ENCODE measurements at places on chromosomes 7 and 10.

DNA sequence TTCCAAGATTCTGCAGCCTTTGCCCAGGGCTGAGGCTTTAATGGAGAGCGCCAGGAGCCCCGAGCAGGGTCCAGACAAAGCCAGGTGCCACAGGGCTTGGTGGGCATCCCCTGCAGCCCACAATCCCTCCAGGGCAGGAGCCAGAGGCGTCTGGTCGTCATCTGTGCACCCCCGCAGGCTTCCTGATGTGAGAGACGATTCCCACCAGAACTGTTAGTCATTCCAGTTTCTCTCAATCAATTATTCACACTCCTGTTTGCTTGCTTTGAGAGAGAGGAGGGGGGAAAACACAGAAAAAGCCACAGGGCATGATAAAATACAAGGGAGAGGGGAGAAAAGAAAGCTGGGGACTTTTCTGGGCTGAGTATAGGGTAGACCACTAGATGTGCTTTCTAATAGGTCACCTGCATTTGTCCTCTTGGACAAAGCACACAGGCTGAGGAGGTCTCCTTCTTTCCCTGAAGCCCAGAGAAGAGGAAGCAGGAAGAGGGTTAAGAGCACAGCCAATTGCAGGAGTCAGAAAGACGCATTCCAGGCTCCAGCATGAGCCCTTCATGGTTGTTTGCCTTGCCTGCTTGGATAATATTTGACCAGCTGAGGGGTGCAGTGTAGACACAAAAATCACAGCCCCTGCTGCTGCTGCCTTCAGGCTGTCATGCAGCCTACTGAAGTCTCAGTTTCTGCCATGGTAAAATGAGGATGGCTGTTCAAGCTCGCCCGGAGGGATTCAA is 194.4 kb downstream of the PLXNA4 start:
- no peak for DNase-seq

DNA sequence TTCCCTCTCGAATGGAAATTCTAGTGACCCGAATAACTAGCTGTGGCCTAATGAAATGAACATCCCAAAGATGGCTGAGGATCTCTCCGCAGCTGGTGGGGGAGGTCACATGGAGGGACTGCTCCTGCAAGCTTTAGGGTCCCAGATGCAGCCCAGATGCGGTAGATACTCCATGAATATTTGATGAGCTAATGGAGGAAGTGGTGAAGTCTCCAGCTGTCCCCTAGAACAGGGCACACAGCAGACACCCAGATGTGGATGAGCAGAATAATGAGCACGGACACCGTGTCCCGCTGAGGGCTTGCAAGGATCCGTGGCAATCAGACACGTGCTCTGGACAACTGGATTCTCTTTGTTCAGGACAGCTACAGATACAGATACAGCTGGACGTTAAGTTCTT is 59.2 kb downstream of the DENND2A start:
- DNase-seq, result no peak

DNA sequence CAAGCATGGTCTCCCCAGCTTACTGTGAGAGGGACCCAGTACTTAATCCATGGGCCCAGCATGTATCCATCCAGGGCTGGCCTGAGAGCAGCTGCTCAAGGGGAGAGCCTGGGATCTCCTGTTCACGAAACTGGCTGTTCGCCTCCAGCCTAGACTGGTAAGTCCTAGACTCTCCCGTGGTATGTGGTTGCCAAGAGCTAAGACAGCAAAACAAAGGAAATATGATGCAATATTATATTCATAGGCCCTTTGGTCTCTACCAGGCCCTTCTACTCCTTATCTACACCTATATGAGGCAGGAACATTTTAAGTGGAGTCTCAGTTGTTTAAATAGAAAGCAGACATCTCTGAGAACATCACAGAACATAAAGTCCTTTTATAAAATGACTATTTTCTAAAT is 28.9 kb upstream of the STK17A start:
- DNase-seq, result no peak

GRCh38 chr7:136030867-136031318 is 53.7 kb upstream of the MTPN start:
- no peak for DNase-seq

GRCh38 chr10:9069136-9069535 is 1014.6 kb downstream of the GATA3 start:
- DNase-seq, result no peak

DNA sequence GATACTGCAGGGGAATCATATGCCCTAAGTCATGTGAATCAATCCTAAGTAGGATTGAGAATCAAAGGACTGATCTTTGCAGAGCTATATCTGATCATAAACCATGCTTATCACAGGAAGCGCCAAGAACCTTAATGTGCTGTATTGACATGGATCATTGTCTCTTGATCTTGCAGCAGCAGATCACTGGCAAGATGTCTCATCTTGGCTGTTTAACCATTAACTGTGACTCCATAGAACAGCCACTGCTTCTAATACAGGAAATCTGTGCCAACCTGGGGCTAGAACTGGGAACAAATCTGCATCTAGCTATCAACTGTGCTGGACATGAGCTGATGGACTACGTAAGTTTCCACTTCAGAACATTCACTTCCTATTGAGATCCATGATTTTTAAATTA is 21.6 kb downstream of the ENO4 start:
- no peak for DNase-seq

DNA sequence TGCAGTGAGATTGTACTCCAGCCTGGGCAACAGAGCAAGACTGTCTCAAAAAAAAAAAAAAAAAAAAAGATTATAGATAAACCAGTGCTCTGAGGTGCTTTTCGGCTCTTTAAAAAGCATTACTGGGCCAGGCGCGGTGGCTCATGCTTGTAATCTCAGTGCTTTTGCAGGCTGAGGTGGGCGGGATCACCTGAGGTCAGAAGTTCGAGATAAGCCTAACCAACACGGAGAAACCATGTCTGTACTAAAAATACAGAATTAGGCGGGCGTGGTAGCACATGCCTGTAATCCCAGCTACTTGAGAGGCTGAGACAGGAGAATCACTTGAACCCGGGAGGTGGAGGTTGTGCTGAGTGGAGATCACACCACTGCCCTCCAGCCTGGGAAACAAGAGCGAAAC is 6.6 kb upstream of the HNRNPF start:
- DNase-seq, result no peak

DNA sequence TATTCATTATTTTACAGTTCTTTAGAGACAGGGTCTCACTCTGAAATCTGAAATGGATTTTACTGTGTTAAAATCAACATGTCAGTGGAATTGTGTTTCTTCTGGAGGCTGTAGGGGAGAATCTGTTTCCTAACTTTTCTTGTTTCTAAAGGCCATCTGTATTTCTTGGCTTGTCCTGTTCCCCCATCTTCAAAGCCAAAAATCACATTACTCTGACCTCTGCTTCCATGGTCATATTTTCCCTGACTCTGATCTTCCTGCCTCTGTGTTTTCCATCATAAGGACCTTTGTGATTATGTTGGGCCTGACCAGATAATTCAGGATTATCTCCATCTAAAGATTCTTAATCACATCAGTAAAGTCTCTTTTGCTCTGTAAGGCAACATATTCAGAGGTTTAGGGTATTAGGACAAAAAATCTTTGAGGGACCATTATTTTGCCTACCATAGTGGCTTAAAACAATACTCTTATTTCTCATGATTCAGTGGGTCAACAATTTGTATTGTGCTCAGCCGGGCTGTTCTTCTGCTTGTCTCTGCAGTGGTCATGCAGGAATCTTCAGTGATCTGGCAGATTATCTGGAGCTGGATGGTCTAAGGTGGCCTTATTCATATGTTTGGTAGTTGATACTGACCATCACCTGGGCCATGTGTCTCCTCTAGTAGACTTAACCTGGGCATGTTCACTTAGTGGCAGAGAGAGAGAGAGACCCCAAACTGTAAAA is 5.7 kb downstream of the ANLN start:
- DNase-seq, result no peak

GRCh38 chr10:43653746-43654145 is 5.1 kb upstream of the ZNF32 start:
- no peak for DNase-seq

DNA sequence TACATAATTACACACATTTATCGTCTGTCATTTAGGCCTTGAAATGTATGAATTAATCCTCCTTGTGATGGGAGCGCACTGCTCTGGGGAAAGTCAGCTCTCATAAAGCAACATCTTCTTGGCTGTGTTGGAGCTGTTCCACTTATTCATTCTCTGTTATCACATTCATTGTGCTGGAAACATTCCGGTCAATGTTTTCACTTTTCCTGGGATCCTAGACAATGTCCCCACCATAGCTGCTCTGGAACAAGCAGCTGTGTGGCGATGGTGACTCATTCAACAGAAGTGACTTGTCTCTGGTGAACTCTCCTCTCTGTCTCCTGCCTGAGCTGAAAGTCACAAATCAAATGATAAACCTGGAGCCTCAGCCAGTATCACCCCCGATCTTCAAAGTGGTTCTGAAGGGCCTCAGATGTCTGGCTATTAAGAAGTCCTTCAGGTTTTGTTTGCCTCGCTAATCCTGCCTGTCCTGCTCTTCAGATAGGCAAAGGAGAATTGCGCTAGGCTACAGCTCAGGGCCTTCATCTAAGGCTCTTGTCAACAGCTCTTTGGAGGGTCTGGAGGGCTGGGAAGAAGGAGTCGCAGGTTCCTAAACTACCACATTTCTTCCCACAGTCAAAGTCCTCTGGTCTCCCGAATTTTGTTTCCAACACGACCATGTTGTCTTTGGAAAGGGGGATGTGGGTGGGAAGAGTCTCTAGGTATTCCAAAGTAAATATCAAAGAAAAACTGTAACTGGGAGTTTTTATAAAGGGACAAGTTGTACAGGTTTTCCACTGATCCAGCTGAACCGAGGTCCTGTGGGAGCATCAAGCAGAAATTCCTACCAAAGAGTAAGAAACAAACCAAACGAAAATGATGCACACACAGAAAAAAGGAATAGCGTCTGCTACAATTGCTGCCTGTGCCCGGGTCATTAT is 29.3 kb downstream of the KLF6 start:
- DNase-seq, result no peak

- DNase-seq, result no peak
These were observed 108.9 kb downstream of the IPMK start for GRCh38 chr10:58158806-58159205.

DNA sequence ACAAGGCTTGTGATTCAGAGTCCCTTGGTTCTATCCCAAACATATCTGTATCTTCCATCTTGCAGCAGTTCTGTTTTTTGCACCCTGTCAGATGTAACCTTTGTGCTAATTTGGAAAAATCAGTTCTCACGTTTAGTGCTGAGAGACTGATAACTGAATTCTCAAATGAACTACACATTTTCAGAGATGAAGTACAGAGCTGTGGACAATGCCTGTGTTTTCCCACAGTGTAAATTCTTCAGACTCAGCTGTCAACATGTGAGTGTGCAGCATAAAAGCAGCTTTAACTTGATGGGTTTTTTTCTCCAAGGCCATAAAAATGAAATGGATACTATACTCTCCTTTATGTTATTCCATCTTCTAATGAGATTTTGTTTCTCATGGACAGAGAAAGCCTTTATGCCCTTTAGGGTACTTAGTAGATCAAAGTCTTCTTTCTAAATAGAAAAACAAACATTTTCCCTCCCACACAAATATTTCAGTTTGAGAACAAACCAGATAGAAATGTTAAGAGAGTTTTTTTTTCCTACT is 150.9 kb downstream of the SEMA3A start:
- DNase-seq, result no peak

DNA sequence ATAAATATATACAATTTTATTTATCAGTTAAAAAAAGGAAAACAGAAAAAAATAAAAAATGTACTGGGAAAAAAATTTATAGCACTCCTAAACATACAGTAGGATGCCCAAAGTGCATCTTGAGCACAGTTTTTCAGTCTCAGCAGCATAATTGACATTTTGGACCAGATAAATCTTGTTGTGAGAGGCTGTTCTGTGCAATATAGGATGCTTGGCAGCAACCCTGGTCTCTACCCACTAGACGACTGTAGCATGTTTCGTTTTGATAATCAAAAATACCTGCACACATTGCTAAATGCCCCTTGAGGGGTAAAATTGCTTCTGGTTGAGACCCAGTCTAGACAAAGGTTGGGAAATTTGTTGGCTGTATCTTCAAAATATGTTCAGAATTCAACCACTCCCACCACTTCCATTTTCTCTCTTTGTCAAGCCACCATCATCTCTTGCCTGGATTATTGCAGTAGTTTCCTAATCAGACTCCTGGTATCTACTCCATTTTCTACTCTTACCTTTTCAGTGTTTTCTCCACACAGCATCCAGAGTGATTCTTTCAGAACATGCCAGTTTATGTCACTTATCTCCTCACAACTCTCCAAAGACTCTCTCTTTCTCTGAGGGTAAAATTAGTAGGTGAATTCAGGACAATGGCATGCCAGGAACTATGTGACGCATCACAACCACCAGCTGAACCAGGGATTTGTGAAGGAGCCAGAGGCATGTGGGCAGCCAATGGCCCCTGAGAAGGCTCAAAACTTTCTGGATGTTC is 91.4 kb downstream of the GPR85 start:
- no peak for DNase-seq

DNA sequence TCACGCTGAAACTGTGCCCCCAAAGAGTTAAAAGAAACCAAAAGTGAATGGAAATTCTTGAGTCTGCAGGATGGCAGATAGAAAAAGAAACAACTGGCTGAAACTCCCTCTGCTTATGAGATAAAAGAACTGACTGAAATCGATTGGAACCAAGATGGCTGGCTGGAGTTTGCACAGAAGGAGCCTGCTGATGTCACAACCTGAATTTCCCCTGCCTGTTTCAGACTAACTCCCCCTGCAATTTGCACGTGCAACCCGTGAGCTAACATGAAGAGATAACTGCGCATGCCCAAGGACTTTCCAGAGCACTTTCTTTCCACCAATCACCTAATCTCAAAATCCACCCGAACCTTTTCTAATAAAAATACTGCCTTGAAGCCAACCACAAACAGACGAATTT is 435.5 kb downstream of the CALN1 start:
- DNase-seq, result no peak

GRCh38 chr10:1420661-1421362 is 316.5 kb downstream of the ADARB2 start:
- peak; percentile 64 for DNase-seq

DNA sequence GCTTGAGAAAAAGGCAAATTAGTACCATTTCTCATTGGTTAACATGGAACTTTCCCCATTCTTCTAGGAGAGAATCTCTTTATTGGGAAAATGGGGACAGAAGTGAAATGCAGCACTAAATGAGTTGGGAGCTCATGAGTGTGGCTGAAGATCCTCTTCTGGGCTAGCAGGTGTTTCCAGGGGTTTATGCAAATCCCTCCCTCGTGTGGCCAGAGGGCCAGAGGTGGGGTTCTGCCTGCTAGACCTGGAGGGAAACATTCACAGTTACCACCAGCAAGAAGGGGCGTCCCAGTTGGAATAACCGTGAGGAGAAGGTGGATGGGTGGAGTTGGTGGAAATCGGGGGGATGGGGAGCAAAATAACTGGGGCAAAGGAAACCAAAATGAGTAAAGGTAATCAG is 235.9 kb downstream of the KLF6 start:
- DNase-seq, result no peak

DNA sequence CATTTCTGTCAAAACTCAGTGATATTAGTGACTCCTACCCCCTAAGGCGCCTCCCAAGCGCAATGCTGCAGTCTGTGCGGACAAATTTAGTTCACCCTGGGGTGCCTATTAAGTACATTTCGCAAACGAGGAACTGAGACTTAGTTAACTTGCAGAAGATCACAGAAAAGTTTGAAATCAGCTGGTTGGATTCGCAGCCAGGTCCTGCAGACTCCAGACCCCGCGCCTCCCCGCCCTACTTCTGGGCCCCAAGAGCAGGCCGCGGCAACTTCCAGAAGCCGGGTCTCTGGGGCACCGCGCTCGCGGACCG is 588 bp downstream of the CYREN start:
- DNase-seq, result no peak

- no peak for DNase-seq
These were observed 12.2 kb downstream of the UBE3C start for GRCh38 chr7:157150882-157151281.
